Stimulated activated CD4-positive, alpha-beta T cell treated with anti-CD3 and anti-CD28 coated beads, Interleukin-15, amount 100 ng/mL, for 1 hour (primary cell): ENCODE measurements at places on chromosomes 6 and 20.

DNA sequence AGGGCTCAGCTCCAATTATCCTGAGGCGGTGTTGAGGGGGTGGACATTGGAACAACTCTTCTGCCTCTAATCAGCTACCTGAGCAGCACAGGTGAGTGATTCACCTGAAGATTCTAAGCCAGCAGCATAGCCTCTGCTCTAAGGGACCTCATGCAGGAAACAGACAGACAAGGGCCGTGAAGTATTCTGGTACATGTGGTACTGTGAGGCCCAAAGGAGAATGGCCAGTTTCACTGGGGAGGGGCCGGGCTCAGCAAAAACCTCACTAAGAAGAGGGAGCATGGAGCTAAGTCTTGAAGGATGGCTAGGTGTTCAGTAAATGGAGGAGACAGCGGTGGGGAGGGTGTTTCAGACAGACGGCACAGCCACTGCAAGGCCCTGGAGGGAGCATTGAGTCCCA is 58.5 kb upstream of the CCDC167 start:
- DNase-seq, result no peak

DNA sequence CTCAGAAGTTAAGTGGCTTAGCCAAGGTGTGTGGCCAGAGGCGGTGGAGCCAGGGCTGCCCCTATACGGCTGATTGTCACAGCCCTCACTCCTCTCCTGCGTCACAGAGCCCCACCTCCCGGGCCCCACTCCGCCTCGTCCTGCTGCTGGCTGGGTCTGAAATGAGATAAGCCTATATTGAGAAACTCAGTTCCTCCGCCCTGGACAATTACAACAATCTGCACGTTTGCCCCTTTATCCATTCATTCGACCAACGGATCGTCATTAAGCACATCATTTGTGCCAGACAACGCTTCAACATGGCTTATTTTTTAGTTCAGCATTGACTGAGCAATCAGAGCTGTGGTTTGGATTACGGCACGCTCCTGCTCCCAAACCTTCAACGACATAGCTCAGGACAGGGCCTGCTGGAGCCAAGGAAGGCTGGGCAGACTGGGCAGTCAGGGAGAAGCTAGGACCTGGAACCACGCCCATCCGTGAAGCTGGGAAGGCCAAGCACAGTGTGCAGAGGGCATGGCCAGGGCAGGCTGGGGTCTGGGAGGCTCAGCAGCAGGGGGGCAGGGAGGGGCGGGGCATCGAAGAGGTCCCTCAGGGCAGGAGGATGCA is 16.6 kb upstream of the EZR start:
- no peak for DNase-seq

DNA sequence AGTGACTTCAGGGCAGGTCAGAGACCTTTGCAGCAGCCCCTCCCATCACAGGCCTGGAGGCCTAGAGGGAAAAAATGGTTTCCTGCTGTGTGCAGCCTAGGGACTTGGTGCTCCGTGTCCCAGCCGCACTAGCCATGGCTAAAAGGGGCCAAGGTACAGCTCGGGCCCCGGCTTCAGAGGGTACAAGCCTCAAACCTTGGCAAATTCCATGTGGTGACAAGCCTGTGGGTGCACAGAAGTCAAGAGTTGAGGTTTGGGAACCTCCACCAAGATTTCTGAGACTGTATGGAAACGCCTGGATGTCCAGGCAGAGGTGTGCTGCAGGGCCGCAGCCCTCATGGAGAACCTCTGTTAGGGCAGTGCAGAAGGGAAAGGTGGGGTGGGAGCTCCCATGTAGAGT is 34.0 kb downstream of the UBE3D start:
- no peak for DNase-seq

- no peak for DNase-seq
Measured at GRCh38 chr6:158005626-158006180, 24.0 kb downstream of the SYNJ2 start.

DNA sequence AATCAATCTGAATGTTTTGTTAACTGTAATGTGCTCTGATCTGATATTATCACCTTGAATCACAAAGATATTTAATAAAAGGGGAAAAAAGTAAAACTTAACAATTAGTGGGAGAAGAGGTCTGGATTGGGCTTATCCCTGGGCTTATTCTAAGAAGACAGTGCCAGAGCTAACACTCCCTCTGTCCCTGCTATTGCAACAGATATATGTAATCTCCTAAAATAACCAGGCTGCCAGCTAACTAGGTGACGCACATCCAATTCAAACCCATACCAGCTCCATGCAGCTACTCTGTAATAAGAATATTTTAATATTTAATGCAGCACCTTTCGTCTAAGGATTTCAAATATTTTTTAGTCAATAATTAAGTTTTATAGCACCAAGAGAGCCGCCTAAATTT is 330.1 kb upstream of the MARCKS start:
- no peak for DNase-seq

DNA sequence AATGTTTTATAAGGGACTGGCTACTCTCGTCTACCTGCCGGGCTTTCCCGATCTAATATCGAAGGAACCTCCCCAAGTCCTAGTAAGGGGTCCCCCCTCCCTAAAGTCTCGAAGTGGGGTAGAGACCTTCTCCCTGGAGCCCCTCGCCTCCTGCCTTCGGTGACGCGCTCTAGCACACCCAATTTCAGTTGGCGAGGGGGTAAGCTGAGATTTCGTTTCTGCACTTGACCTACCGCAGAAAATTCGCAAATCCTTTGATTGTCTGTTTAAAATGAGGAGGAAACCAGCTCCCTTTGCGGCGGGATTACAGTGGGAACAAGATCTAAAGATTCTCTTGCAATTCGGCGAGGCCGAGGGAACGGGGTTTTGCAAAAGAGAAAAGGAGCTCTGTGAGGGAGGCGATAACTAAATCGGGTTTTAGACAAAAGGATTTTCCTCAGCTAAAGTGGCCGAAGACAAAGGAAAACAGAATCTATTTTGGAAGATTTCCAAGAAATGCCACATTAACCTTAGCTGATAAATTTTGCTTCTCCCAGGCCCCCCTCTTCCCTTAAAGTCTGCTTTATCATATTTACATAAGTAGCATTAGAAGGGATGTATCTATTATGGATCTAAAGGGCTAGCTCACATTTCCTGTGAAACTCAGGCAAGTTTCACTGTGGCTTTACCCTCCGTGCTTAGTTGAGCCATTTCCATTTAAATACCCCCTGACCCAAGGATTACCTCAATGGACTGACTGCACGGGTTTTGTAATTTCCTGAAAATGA is 8.4 kb downstream of the SIM1 start:
- DNase-seq, result no peak

GRCh38 chr6:142381845-142382378 is 80.1 kb downstream of the ADGRG6 start:
- DNase-seq, result no peak

- no peak for DNase-seq
Measured at GRCh38 chr6:115706324-115706723, 354.4 kb downstream of the FRK start.

DNA sequence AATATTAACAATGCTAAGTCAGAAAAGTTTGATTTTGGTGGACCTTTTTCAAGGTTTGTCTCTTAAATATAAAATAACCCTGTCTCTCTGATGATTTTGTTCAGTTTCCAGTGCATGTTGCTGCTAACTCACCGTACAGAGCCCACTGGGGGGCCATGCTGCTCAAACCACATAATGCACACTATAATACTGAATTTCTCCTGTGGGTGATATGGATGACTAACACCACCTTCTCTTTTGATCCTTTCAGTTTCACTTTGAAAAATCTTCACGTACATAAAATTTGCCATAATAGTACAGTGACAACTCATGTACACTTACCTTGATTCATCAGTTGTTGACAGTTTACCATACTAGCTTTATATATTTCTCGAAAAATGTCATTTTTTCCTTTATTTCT is 506.6 kb upstream of the MAN1A1 start:
- DNase-seq, result no peak

GRCh38 chr6:136466777-136467176 is 83.4 kb downstream of the MAP7 start:
- DNase-seq, result no peak

GRCh38 chr6:143699430-143699825 is 21.7 kb downstream of the PHACTR2 start:
- DNase-seq, result no peak

GRCh38 chr6:159309723-159310122 is 140.5 kb downstream of the FNDC1 start:
- no peak for DNase-seq

DNA sequence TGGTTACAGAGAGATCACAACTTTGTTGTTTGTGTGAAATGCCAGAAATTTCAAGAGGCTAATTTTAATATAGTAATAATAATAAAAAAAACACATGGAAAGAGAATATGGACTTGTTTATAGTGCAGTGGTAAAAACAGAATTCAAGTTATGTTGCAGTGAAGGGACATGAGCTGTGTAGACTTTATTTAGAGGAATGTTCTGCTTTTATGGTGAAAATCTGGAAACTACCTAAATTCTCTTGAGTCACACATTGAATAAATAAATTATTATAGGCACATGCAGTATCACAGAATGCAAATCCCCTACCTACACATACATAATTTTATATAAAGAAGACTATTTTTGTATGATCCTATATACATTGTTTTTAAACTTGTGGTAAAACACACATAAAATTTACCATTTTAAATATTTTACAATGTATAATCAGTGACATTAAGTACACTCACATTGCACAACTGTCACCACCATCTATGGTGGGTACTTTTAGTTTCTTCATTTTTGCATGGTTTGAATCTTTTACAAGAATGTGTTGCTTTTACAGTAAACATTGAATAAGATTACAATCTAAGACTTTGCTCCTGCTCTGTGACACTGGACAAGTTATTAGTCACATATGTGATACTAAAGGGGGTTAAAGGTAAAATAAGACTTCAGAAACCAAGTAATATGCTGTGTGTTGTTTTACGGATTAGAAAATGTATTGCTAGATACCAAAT is 107.4 kb downstream of the B3GAT2 start:
- DNase-seq, result no peak

DNA sequence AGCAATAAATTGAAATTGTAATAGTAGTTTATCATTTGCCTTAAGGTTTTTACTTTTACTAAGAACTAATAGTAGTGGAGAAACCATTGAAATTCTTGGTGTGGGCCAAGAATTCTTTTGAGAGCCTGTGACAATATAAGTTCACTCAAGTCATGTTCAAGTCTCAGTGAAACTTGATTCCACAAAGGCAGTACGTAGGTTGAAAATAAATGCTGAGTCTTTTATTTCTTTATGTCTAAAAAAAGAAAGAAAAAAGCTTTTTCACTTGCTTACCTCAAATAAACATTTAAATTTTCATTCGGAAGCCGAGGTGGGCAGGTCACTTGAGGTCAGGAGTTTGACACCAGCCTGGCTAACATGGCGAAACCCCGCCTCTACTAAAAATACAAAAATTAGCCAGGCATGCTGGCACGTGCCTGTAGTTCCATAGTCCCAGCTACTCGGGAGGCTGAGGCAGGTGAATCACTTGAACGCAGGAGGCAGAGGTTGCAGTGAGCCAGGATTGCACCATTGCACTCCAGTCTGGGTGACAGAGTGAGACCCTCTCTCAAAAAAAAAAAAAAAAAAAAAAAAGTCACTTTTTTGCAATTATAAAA is 57.8 kb upstream of the NELFCD start:
- DNase-seq, result no peak

- no peak for DNase-seq
Measured at GRCh38 chr6:21382821-21383449, 210.6 kb upstream of the SOX4 start.

GRCh38 chr20:24016607-24017457 is 28.3 kb upstream of the GGTLC1 start:
- DNase-seq, result no peak

DNA sequence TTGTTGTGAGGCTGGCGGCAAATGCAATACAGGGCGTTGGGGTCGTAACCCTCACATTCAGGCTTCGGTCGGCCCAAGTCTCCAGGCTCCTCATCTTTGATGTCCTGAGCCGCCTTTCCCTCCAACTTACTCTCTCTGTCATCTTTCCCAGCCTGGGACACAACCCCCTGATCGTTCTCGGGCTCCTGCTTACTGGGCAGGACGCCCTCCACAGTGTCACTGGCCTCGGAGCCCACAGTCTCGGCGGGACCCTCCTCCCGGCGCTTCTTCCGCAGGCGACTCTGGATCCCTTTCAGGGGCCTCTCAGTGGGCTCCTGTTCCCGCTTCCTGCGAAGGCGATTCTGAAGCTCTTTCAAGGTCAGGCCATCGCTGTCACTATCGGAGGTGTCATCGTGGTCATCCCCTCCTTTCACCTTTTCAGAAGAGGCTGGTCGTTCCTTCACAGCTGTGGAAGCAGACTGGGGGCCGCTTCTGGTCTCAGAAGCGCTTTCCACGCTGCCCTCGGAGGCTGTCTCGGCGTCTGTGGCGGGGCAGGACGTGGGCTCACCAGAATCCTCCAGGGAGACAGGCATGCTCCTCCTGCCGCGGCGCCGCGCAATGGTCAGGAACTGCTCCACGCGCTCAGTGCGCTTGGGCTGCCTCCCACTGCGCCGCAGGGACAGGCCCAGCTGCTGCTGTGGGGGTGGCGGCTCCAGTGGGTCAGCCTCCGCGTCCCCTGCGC is 15.4 kb downstream of the DIDO1 start:
- DNase-seq, result no peak

DNA sequence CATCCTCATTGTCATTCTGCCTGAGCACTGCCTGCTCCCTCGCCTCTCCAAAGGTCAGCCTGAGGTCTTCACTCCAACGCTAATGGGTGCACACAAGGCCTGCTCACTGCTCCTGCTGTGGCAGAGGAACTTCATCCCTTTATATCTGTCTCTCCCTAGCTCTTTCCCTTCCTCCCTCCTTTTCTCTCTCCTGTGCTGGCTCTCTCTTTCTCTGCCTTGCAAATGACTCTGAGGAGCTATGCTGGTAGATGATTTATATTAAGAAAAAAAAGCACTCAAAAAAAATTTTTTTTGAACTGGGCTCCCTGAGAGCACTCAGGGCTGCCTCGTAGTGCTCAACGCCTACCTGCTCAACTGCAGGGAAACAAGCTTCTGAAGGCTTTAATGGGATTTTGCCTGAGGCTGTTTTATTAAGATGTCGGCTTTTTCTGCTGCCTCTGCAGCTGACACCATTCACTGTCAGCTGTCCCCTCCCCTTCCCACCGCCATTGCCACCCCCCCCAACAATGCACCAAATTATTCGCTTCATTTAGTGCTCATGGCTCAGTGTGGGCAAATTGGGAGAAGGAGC is 137.7 kb upstream of the DEFB112 start:
- DNase-seq, result no peak

- DNase-seq, result no peak
Measured at GRCh38 chr20:63941282-63942081, 14.7 kb downstream of the UCKL1 start.

GRCh38 chr20:41608606-41609005 is 9.6 kb downstream of the CHD6 start:
- no peak for DNase-seq

- DNase-seq, result no peak
Measured at GRCh38 chr20:9332791-9333479, 181.5 kb upstream of the LAMP5 start.

DNA sequence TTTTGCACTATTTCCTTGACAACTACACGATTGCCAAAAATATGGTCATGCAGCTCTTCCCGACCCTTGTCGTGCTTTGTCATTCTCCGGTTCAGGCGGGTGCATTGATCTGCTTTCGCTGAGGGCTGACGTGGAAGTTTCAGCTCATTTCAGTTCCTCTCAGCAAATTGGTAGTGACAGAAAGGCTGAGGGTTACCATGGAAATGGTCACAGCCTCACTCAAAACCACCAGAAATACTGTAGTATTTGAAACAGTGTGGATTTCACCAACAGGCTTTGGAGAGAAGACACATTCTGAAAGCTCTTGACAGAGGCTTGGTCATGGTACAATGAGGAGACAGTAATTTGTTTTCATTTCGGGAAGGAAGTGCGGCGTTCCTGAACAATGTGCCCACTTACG is 99.7 kb upstream of the EXOC2 start:
- DNase-seq, result no peak
